GM23338 (cell line): ENCODE measurements at places on chromosomes 13 and 19.

DNA sequence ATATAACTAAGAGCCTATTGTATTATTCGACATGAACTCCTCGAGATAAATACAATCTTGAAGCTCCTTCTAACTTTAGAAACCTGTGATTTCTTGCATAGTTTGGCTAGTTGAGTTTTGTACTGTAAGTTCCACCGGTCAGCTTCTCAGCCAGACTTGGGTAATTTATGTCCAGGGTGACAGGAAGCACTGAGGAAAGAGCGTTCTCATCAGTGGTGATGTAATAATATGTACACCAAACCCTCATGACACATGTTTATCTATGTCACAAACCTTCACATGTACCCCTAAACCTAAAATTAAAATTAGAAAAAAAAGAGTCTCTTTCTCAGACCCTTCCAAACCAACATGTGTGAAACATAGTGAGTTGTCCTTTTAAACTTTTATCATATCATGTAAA is 205.7 kb downstream of the KCNRG start:
- no peak for DNase-seq

GRCh38 chr13:26558074-26558805 is 757 bp downstream of the WASF3 start:
- DNase-seq, result peak; percentile 36

GRCh38 chr13:57588639-57589038 is 42.9 kb upstream of the PCDH17 start:
- no peak for DNase-seq

- peak; percentile 87 for DNase-seq
These were observed 2.2 kb downstream of the S1PR2 start for GRCh38 chr19:10228920-10229319.

GRCh38 chr13:83184819-83185218 is 697.5 kb downstream of the SLITRK1 start:
- DNase-seq, result no peak
